T-helper 2 cell (primary cell): ENCODE measurements at places on chromosomes 4 and X.

GRCh38 chr4:148006001-148006400, 274.1 kb downstream of the ARHGAP10 start:
- no peak for DNase-seq

DNA sequence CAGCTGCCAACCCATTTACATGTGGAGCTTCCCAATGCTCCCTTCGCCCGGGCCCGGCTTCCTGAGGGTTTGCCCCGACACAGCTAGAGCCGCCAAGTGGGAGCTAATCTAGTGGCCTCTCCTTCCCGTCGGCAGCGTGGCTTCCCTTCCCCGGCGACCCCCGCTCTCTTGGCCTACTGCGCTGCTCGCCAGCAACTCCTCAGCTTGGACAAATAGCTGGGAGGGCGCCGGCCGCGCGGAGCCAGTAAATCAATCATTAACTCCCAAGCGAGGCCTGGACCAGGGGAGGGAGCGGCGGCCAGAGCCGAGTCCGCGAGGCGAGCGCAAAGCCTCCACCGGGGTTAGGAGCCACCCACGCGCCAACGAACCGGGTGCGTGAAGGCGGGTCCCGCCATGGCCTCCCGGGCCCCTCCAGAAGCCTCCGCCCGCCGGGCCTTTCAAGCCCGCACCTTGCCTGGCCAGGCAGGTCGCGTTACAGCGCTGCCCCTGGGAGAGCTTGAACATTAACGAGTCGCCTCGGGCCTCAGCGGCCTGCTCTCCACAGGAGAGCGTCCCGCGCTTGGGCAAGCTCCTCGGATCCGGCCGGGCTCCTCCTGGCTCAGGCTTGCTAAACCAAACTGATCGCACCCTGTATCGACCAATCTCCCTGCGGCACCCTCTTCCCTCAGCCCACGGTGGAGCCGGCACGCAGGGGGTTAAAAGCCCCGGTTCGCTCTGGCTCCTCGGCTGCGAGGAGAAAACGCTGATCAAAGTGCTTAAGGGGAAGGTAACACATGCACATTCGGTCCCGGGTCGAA, 10.6 kb upstream of the BCOR start:
- no peak for DNase-seq

GRCh38 chr4:78056265-78057129, 626 bp upstream of the FRAS1 start:
- no peak for DNase-seq

DNA sequence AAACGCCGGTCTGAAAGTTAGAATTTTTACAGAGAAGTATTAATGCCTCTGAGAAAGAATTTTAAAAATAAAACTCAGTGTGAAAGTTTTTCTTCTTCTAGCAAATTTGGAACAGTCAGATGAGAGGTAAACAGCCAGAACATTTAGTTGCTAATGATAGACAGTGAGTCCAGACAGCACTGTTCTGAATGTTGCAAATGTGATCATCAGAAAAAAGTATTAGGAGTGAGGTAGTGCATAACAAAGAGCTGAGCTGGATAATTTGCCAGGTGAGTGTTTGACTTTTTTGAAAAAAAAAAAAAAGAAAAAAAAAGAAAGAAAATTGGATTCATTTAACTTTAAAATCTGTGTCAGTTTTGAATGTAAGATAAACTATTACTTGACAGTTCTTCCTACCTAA, 42.0 kb upstream of the GRPR start:
- DNase-seq, result no peak

- no peak for DNase-seq
Observed at GRCh38 chr4:155678011-155678410, 11.4 kb downstream of the GUCY1A1 start.

DNA sequence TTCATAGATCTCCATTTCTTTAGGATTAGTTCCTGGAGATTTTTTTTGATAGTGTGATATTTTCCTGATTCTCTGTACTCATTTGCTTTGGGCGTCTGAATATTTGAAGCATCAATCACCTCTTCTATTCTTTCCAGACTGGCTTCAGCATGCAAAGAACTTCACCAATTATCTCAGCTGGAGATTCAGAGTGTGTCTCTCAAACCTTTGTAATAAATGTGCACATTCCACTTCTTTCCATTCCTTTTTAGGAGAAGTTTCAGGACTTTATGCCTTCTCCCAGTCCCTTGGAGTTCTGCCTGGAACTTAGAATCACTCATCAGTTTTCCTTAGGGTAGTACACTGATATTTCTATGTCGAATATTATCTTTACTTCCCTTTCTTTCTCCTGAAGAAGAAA, 334.8 kb downstream of the TEX13C start:
- no peak for DNase-seq

DNA sequence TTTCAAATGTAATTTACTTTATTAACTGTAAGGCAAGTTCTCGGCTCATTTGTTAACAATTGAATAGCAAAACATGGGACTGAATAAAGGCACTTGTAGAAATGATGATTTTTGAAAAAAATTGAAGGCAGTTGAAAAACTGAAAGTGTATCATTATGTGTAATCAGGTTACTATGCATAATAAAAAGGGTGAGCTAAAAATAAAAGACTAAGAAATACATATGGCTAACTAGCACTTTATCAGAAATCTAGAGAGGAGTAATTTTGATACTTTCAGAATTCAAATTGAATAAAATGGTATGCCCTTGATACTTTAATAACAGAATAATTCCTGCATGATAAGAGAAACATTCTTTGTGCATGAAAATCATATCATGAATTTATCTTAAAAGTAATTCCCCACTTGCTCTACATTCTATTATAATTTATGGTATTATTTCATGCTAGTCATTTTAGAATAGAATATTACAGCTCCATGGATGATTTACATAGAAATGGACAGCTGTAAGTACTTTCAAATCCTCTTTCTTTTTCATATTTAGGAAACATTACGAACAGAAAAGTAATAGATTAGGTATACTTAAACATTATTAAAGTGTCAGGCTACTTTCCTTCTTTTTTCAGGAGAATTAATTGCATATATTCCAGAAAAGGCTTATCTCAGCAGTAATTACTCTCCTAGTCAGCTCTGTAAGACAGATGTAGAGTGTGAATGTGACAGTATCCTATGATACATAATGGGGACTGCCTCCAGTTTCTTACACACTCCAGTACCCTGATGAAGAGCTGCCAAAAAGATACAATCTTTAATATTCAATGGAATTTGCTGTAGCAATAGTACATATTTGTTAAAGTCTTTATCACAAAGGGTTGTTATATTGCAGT, 697.3 kb downstream of the CCSER1 start:
- no peak for DNase-seq

- DNase-seq, result no peak
Observed at GRCh38 chrX:110173192-110174175, 144.4 kb downstream of the AMMECR1 start.

GRCh38 chr4:133156096-133156495, 7.0 kb downstream of the PCDH10 start:
- DNase-seq, result no peak

GRCh38 chr4:40688446-40689095, 58.9 kb upstream of the RBM47 start:
- no peak for DNase-seq

DNA sequence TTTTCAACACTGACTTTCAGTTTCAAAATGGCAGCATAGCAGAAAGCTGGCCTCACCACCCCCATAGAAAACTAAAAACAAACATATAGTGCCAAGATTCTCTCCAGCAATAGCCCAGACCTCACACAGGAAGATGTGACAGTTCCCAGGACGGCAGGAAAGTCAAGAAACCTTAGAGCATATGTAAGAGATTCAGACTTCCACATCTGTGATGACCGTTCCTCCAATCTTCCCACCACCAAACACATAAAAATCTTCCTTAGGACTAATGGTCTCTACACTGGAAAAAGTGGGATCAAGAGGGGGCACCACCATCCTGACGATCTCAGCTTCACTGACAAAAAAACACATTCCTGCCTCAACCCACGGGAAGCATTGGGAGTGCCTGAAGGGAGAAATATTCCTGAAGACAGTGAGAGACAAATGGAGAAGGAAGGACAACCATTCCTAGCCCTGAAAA, 134.1 kb upstream of the CPXCR1 start:
- DNase-seq, result no peak

DNA sequence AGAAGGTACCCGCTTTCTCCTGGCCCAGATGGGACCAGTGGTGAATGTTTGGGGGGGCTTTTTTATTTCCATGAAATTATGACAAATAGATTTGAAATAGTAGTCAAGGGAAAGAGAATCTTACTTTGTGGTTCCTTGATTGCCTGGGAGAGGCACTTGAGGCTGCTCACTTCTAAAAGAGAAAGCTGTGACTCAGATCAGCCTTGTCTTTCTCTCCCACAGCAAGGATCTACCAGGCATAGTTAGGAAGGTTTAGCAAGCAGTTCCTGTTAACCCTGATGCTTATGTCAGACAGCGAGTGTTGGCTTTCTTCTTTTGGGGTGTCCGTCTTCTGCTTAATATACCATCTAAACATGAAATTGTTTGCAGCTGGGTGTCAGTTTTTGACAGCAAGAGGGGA, 114.5 kb downstream of the TSPAN7 start:
- peak; percentile 2 for DNase-seq

- DNase-seq, result no peak
Observed at GRCh38 chr4:145230726-145231125, 50.3 kb upstream of the OTUD4 start.
